ENCODE measurements at places on chromosomes 3 and 15.

DNA sequence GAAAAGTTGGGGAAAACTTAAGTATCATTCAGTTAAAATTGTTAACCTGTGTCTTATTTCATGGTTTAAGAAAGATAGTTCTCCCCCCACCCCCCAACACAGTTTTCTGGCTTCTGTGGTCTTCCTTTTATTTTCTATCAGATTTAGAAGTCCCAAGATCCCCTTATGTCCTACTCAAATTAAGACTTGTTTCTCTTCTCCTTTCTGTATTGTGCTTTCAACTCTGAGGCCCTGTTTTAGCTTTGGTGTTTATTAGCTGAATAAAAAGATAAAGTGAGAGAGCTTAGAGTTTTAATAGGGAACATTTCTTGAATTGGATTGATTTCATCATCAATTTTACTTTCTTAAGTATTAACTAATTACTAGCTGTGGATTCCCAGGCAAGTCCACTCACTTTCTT, 62.6 kb downstream of the AKAP13 start:
- no peak for DNase-seq

GRCh38 chr3:179716226-179716625, 63.4 kb downstream of the USP13 start:
- no peak for DNase-seq

GRCh38 chr3:119571230-119571629, 8.1 kb upstream of the ADPRH start:
- DNase-seq = no peak

GRCh38 chr3:64138046-64138445, 87.2 kb downstream of the PRICKLE2 start:
- no peak for DNase-seq

DNA sequence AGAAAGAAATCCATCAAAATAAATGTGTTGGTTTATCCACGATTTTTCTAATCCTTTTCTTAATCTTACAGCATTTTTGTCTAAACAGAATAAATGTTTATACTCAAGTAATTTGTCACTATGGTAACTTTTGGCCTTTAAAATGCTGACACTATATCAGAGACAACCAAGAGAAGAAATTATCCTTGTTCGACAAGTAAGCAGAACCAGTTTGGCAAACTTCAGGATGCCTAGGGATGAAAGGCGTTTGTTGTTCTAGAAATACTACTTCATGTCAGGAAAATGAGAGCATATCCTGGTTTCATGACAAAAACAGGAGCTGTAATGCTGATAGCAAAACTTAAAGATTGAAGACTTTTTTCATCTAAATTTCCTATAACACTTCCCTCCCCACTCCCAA, 308.0 kb upstream of the ATP11B start:
- DNase-seq = no peak

DNA sequence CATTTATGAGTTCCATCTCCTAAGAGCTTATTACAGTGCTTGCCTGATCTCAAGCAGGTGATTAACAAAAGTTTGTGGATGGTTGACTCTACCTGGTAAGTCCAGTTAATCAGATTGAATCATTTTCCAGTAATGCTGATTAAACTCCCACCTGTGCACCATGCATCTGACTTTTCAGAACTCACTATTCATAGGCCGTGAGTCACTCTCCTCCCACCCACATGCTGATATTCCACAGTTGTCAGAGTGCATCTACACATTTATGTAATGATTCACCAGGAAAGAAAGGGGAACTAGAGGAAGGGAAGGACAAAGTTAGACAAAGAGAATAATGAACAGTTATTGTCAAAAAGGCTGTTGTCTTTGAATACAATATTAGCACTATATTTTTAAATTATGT, 106.2 kb upstream of the UBE3A start:
- DNase-seq = no peak

DNA sequence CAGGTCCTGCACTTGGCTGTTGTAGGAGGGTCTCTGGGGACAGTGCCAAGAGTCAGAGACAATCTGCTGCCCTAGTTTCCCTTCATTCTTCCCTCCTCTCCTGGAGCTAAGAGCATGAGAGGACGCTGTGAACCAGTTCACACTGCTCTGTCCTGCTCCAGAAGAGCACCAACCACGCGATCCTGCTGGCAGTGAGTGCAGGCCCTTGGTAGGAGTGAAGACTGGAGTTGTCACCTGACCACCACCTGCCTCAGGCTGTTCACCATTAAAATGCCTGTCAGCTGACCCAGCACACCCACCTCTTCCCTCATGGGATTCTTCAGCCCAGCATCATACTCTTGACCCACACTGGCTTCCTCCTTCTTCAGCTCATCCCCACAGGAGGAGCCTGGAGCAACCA, 2.9 kb downstream of the TM6SF1 start:
- DNase-seq = no peak

GRCh38 chr15:94674296-94674695, 442.9 kb downstream of the MCTP2 start:
- DNase-seq = no peak

DNA sequence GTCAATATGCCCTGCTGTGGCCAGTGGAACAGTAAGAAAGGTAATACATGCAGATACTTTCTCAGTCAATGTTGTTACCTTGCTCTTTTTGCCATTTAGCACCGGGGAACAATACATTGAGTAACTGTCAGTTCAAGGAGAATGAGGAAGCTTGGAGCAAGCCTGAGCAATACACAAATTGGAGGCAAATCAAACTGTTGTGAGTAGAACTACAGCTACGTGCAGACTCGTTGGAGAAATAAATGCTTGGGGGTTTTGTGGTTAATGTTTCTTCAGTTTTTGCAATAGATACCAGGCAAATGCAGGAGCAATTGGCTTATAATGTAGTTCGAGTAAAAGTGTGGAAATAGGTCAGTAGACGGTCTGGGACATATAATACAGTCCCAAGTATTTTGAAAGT, 587.3 kb upstream of the ROBO1 start:
- no peak for DNase-seq

- DNase-seq = no peak
Observed at GRCh38 chr15:68234060-68234459, 4.5 kb upstream of the CLN6 start.

DNA sequence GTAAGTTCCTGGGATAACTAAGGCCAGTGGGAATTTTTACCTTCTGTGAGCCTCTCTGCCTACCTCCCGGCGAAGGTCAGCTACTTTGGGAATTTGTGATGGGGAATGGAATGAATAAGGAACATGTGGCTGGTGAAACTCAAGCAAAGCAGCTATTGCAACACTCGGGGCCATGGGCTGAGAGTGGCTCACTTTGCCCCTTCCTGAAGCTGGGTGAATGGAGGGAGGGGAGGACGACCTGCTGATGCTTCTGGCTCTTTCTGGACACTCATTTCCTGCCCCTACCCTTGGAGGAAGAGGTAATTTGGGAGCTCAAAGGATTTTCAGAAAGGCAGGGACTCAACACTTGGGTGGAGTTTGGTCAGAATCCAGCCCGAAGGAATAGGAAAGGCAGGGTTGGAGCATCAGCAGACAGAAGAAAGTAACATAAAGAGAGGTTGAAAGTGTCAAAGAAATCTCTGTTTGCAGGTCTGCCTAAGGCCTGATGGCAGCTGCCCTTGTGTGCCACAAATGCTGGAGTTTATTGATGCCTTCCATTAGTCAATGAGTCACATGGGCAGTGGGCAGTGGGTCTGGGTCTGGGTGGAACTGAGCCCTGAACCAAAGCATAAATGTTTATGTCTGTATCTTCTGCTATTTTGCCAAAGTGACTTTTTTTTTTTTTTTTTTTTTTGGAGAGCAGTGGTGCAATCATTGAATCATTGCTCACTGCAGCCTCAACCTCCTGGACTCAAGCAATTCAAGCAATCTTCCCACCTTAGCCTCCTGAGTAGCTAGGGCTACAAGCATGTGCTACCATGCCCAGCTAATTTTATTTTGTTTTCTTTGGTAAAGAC, 12.4 kb downstream of the LAMP3 start:
- DNase-seq = no peak

DNA sequence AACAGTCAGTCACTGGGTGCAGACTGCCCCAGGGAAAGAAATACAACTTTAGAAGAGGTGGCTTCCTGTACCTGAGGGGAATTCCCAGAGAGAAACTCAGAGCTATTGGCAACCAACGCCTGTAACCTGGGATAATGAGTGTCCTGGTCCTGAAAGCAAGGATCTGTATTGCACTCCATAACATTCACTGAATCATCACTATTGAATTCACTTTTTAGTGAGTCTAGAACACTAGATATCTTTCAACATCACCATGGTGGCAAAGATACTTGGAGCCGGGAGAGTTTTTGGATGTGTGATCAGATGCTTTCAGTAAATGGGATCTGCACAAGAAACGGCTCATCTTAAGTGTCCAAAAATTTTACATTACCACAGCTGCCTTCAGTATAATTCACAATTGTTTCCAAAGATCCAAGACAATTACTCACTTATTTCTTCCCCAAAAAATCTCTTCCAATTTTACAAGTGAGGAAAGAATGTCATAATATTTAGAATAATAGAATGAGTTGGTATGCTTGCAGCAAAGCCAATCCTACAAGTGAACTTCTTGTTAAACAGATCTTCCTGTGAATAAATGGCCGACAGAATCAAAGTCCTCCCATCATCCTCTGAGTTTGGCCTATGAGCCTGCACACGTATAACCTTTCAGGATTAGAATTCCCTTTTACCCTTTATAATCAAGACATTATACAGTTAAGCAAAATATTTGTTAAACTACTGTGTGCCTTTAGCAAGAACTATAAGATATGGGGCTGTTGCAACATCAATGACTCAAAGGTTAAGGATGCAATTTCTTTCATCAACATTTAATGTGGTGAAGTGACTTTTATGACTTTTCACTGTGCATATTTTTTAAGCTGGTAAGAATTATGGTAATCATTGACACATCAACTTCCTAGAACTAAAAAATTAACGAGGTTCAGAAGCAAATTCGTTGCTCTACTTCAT, 243.3 kb upstream of the COL8A1 start:
- DNase-seq = no peak

- DNase-seq = no peak
Observed at GRCh38 chr3:32586356-32586755, 15.7 kb upstream of the DYNC1LI1 start.

- DNase-seq = no peak
Observed at GRCh38 chr3:31539275-31539674, 6.5 kb downstream of the STT3B start.

- DNase-seq = no peak
Observed at GRCh38 chr3:106482451-106482850, 613.6 kb upstream of the CBLB start.

DNA sequence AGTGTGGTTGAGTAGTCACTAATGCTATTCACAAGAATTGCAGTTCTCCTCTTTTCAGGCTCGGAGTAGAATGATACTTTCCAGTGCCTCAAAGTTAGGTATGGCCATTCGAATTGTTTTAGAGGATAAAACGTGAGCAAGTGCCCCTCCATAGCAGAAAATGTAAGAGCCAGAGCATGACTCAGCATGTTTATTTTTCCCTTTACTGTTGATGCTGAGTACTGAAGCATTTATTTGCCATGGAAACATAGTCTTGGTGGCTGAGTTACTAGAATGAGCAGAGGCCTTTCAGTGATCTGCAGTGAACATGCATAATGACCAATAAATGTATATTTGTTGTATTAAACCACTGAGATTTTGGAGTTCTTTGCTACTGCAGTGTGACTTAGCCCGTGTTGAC, 540.6 kb downstream of the NLGN1 start:
- DNase-seq = no peak

- no peak for DNase-seq
Observed at GRCh38 chr3:43862992-43863805, 172.5 kb downstream of the ABHD5 start.

DNA sequence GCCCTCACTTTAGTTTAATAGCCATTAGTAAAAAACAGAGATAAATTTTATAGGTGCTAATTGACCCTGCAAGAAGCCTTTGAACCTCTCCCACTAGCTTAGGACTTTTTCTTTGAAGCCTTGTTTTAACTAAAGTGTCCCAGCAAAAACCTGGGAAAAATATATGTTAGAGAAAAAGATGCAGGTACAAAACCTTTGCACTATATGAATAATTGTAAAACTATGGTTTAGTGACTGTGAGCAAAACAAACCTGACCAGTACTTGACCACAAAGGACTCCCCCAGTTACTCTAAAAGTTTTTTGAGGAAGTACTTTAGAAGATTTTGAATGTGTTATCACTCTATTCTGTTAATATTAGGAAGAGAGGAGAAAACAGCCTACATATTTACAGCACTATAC, 123.3 kb upstream of the TP63 start:
- DNase-seq = no peak

GRCh38 chr3:153404157-153404556, 242.1 kb downstream of the RAP2B start:
- no peak for DNase-seq

DNA sequence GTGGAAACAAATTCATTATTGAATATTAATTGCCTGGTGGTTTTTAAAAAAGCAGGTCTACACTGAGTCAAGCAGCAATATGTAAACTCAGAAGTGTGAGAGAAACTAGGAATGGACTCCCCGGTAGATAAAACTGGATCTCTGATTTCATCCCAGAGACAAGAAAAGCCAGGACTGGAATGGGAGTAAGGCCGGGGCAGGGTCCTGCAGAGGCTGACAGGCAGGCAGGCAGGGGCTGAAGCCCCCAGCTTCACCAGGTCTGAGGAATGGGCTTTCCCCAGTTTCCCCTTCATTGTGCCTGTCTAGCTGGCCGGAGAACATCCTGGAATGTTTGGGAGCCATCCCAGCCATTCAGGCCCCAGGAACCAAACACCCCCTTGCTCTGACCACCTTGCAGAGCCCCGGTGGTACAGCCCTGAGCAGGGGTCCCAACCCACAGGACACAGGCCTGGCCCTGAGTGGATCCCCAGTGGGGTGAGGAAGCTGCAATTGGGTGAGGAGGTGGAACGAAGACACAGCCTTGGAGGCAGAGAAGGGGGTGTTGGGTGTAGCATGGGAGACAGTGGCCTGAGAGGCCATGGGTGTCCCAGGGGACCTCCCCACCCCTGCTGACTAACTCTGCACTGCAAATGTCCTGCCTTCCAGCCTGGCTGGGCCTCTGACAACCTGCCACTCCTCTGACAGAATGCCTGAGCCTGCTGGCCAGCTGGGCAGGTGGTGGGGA, 31.7 kb upstream of the XYLB start:
- no peak for DNase-seq

- DNase-seq = no peak
Observed at GRCh38 chr15:69046781-69047180, 32.3 kb downstream of the NOX5 start.

DNA sequence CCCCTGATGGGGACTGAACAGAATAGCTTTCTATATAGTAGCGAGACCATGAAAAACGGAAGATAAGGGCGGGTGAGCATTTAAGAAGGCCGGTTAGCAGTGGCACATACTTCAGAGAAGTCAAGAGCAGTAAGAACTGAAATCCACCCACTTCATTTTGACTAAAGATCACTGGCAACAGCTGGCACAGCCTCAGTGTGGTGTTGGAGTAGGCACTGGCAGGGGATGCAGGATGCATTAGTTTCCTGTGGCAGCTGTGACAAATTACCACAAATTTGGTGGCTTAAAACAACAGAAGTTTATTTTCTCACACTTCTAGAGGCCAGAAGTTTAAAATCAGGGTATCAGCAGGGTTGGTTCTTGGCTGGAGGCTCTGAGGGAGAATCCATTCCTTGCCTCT, 176.5 kb downstream of the ADAMTSL3 start:
- DNase-seq = no peak

GRCh38 chr3:10775828-10776227, 40.2 kb upstream of the SLC6A11 start:
- no peak for DNase-seq
